Spinal cord (tissue), 10 donors: ENCODE measurements at places on chromosomes 1 and 21. TPM values are rescaled to one million over a fixed set of nuclear protein-coding genes. Genes with fewer than 3 reads are reported as not detected.

Gene WNT2B
- polyA plus RNA-seq = 10.4 TPM

Gene SHE
- polyA plus RNA-seq = 6.7 TPM

Gene CFAP74
- 5.6 TPM for polyA plus RNA-seq

DNA sequence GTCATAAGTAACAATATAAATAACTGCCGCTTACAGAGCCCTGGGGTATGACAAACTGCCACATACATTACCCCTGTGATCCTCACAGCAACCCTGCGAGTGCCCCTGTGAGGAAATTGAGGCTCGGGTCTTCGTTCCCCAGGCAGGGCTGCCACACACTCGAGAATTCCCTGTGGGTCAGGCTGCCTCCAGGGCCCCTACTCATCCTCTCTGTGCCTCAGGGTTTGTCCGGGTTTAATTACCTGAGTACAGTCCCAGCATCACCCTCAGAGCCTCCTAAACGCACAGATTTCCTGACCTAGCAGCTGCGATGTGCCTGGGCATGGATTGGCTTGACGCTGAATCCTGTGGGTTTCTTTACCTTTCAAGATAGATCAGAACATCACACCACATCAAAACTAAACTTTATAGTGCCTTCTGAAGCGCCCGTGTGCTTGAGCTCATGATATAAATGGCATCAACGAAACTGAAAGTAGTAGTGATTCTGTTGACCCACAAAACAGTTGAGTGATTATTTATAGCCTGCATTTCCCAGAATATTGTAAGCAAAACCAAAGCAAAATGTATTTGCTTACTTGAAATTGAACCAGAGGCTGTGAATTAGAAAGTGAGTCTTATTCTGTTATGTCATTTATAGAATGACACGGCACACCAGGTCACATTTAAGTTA is 14.0 kb downstream of the SLC37A1 start:
- DNase-seq = no peak

GRCh38 chr1:12249181-12249580 is 19.4 kb downstream of the VPS13D start:
- no peak for DNase-seq

- no peak for DNase-seq
Observed at GRCh38 chr1:152397474-152397873, 16.6 kb downstream of the CRNN start.

- DNase-seq = peak; percentile 55
Observed at GRCh38 chr1:76125473-76126219, 51.1 kb downstream of the ST6GALNAC3 start.

- no peak for DNase-seq
Observed at GRCh38 chr1:206970446-206970845, at the start of gene FCAMR. Gene FCAMR (minus strand): TSS chr1:206970460. CDS start chr1:206970125, 335 bp downstream.

DNA sequence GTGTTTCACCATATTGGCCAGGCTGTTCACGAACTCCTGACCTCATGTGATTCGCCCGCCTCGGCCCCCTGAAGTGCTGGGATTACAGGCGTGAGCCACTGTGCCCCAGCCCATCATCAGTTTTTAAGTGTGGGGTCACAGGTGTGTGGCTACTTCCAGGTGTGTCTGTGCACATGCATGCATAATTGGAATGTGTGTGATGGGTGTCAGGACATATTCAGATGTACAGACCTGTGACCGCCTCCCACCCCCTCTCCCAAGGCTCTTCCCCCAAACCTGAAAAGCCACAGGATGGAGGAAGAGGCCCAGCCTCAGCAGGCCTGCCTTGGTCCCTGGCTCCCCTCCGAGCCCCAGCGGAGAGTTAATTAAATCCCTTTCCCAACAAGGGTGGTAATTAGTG is 37.3 kb upstream of the CSF3R start:
- DNase-seq = no peak

DNA sequence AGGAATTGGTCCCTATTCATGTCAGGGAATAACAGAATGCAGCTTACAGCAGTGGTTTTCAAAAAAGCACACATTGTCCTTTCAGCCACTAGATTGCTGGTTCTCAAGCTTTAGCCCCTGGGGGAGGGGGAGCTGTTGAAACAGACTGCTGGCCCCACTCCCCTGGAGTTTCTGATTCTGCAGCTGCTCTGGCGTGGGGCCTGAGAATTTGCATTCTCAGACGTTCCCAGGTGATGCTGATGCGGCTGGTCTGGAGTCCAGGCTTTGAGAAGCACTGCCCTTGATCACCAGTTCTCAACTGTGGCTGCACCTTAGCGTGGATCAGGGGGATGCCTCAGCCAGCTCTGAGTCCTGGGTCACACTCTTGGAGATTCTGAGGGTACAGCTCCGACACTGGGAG is 62.7 kb upstream of the LAPTM5 start:
- DNase-seq = peak; percentile 55
